Cardiac fibroblast (primary cell): ENCODE measurements at places on chromosomes 4 and X.

DNA sequence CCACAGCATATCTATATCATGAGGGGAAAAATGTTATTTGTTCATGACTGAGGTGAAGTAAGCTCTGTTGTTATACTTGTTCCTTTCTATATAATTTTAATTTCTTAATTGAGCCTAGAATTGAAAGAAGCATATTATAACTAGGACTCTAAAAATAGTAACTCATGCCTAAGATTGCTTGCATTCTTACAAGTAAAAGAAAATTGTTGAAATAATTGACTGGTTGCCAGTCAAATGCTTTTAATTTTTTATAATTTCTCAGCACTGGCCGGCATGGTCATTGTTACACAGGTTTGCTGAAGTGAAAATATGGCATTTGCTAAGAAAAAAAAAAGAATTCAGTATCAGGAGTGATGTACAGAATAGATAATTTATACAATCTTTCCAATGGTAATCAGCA lies 104.8 kb downstream of the GASK1B start:
- DNase-seq: peak; percentile 62

GRCh38 chrX:134684956-134685355 lies 26.7 kb upstream of the PLAC1 start:
- no peak for DNase-seq

DNA sequence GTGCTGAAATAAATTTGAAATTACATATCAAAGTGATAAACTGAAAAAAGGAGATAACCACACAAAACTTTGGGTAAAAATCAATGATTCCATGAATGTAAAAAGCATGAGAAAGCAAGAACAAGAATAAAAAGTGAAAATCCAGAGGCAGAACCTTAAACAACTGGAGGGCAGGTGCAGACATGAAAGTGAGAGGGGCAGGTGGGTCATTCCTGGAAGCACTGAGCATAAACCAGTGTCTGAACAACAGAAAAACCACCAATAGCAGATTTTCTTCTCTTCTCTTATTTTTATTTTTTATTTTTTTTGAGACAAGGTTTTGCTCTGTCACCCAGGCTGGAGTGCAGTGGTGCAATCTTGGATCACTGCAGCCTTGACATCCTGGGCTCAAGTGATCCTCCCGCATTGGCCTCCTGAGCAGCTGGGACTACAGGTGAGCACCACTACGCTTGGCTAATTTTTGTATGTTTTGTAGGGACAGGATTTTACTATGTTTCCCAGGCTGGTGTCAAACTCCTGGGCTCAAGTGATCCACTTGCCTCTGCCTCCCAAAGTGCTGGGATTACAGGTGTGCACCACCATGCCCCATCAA lies 46.8 kb upstream of the GPR78 start:
- DNase-seq: no peak

GRCh38 chr4:175215657-175216056 lies 297.5 kb downstream of the ADAM29 start:
- no peak for DNase-seq

- no peak for DNase-seq
Measured at GRCh38 chr4:37317104-37317643, 72.6 kb downstream of the NWD2 start.

- DNase-seq: no peak
Measured at GRCh38 chr4:30939684-30940083, 219.5 kb downstream of the PCDH7 start.

DNA sequence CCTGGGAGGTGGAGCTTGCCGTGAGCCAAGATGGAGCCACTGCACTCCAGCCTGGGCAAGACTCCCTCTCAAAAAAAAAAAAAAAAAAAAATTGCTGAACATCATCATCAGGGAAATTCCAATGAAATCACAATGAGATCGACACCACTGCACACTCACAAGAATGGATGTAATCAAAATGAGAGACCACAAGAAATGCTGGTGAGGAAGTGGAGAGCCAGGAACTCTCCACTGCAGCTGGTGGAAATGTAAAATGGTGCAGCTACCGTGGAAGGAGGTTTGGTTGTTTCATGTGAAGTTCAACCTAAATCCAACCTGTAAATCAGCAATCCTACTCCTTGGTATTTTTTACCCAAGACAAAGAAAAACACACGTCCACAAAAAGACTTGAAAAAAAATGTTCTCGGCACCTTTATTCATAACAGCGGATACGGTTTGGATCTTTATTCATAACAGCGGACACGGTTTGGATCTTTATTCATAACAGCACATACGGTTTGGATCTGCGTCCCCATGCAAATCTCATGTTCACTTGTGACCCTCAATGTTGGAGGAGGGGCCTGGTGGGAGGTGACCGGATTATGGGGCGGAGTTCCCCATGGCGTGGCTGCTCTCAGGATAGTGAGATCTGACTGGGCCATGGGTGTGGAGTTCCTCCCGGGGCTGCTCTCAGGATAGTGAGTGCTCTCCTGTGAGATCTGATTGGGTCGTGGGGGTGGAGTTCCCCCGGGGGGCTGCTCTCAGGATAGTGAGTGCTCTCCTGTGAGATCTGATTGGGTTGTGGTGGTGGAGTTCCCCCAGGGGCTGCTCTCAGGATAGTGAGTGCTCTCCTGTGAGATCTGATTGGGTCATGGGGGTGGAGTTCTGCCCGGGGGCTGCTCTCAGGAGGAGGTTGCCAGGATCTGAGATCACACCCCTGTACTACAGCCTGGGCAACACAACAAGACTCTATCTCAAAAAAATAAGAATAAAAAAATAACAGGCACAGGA lies 7.7 kb downstream of the GAK start:
- peak; percentile 51 for DNase-seq

DNA sequence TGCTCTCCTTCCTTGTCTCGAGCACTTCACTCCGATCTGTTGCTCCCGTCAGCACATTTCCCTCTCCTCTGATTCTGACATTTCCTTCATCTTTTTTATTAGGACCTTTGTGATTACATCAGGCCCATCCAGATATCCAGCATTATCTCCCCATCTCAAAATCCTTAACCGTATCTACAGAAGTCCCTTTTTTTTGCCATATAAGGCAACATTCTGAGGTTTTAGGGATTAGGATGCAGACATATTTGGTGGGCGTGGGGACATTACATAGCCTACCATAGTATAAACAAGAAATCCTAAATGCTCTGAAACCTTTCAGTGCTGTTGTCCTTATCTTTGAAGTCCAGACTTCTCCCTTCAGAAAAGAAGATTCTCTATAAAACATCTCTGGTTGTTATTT lies 505.0 kb upstream of the PITX2 start:
- no peak for DNase-seq

DNA sequence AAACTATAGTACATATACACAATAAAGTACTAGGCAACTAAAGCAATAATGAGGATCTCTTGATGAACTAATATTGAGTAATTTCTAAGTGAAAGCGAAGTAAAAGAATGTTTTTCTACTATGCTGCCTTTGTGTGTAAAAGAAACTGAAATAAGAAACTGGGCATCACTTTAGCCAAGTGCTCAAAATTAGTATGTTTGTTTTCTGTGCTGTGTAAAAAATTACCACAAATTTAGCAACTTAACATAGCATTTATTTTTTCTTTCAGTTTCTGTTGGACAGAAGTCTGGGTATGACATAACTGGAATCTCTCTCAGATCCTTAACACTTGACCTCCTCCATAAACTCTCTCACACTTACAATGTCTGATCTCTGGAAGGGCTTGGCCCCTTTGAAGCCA lies 687.1 kb upstream of the MAGEB2 start:
- no peak for DNase-seq

DNA sequence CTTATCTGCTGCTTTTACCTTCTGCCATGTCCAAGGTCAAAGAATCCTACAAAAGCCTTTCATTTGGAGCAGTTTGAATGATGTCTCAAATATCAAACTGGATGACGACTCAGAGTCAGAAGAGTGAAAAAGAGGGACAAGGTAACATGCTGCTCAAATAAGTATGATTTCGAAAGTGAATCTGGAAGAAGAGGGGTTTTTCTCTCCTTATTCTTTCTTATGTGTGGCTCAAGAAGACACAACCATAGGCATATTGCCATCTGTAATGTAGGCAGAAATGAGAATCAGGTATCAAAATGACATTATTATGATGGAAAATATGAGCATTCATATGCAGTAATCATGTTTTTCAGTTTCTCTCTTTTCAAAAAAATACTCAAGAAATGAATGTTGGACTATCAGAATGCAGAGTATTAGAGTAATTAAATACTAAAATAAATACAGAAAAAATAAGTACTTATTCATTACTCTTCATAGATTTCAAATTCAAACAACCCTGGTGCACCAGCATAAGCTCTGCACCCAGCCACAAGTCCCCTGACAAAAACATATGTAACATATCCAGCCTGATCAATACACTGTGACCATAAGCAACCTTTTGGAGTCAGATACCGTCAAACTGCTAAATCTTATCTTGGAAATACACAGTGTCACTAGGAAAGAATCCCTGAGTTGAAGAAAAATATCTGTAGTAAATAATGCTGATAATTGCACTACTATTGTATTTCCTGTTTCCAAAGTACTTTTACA lies 468.6 kb downstream of the INPP4B start:
- no peak for DNase-seq

- peak; percentile 81 for DNase-seq
Measured at GRCh38 chr4:55397520-55398321, 2.0 kb downstream of the TMEM165 start.

DNA sequence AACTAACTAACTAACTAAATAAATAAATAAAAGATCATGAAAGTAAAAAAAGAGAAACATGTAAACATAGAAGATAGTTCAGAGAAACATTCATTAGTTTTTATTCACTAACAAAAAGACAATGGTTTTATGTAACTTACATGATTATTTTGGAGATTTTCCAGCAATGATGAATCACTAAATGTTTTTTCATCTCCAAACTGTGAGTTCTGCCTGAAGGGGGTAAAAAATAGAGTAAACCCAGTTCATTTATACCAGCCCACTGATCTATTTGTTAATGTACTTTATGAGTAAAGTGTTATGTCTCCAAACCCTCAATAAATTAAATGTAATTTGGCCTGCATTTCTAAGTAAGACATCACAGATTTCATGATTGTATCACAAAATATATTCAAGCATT lies 101.1 kb downstream of the ATP8A1 start:
- peak; percentile 41 for DNase-seq

GRCh38 chrX:40145001-40145922 lies 47.5 kb upstream of the BCOR start:
- DNase-seq: no peak

DNA sequence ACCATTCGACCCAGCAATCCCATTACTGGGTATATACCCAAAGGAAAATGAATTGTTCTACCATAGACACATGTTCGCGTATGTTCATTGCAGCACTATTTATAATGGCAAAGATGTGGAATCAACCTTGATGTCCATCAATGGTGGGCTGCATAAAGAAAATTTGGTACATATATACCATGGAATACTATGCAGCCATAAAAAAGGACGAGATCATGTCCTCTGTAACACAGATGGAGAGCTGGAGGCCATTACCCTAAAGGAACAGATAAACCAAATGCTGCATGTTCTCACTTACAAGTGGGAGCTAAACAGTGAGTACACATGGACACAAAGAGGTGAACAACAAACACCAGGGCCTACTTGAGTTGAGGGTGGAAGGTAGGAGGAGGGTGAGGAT lies 45.1 kb downstream of the SCML2 start:
- DNase-seq: no peak

DNA sequence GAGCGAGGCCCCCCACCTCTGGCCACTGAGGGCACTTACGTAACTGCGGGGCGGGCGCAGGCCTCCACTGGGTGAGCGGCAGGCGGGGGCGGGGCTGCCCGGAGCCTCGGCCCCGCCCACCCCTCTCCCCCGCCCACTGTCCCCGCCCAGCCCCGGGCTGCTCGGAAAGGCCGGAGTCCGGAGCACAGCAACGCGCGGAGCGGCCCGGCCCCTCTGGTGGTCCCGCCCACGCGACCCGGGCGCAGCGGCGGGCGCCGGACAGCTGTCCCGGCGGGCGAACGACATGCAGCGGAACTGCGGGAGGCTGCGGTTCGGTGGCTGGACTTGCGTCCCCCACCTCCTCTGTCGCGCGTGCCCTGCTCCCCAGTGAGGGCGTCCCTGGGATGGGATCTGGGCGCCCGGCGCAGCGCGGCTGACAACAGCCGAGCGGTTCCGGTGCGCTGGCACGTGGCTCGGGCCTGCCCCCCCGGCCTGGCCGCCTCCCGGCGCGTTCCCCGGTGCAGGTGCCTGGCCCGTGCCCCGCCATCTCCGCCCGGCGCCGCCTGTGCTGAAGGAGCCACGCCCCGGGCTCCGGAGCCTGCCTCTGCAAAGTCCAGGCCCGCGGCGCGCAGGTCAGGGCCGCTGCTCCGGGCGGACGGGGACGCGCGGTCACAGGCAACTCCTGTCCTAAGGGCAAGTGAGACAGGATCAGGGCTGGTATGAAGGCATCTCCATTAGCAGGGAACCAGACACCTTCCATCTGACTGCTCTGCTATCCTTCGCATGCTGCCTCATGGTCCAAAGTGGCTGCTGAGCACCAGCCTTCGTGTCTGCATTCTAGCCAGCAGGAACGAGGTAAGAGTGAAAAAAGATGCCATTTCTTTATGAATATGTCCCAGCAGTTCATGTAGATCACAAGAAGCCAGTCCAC lies 21.8 kb upstream of the JAKMIP1 start:
- DNase-seq: peak; percentile 15

- peak; percentile 83 for DNase-seq
Measured at GRCh38 chr4:25795566-25796454, 67.0 kb downstream of the SEL1L3 start.

GRCh38 chr4:184538023-184538599 lies 63.8 kb upstream of the IRF2 start:
- peak; percentile 95 for DNase-seq

- DNase-seq: no peak
Measured at GRCh38 chr4:147596377-147596776, 20.8 kb upstream of the TMEM184C start.
